Right renal pelvis (tissue), 4 donors: ENCODE measurements at places on chromosomes 7 and 10.

DNA sequence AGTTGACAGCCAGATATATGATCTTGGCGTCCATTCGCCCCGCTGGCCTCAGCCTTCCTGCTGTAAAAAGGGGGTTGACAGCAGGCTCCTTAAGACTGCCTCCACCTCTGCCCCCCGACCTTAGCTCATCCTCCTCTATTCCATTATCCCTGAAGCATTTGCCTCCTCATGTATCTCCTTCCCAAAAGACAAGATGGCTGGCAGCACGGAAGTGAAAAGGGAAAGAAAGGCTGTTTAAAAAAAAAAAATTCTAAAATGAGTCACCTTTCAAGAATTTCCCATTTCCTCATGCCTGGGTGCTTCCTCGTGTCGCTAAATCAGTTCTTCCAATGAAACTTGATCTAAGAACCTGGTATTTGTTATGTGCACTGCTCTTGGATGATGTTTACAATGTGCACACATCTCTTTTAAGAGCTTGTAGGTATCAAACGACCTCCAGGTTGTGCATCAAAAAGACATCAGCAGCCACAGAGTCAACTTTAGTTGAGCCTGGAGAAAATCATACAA is 1.7 kb downstream of the SCRN1 start:
- peak; percentile 50 for DNase-seq

GRCh38 chr7:134184767-134185166 is 57.6 kb downstream of the LRGUK start:
- no peak for DNase-seq

GRCh38 chr7:2165610-2166594 is 66.8 kb downstream of the MAD1L1 start:
- DNase-seq: no peak

- no peak for DNase-seq
Observed at GRCh38 chr7:128783143-128783861, 7.7 kb upstream of the OPN1SW start.

GRCh38 chr7:104936546-104936945 is 77.5 kb upstream of the KMT2E start:
- DNase-seq: no peak

DNA sequence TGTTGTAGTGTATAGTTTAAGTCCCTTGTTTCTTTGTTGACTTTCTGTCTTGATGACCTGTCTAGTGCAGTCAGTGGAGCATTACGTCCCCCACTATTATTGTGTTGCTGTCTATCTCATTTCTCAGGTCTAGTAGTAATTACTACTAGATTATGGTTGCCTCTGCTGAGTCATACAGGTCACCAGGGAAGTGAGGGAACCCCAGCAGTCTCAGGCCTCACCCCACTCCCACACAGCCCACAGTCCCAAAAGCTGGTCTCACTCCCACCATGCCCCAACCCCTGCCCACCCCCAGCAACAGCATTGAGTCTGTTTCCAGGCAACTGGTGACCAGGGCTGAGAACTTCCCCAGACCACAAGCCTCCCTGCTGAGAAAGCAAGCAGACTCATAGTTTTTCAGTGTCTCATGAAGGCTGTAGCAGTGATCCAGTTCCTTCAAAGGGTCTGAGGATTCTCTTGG is 88.0 kb downstream of the PLXDC2 start:
- DNase-seq: no peak

DNA sequence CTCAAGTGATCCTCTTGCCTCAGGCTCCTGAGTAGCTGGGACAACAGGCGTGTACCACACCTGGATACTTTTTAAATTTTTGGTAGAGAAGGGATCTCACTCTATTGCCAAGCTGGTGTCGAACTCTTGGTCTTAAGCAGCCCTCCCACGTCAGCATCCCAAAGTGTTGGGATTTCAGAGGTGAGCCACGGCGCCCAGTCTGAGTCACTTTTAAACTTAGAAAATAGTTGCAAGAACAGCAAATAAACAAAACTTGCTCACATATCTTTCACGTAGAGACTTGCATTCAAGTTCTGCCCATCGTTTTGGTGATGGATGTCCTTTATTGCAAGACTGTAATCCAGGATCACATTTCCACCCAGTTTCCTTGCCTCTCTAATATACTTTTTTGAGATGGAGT is 16.6 kb downstream of the GTF2I start:
- DNase-seq: no peak

DNA sequence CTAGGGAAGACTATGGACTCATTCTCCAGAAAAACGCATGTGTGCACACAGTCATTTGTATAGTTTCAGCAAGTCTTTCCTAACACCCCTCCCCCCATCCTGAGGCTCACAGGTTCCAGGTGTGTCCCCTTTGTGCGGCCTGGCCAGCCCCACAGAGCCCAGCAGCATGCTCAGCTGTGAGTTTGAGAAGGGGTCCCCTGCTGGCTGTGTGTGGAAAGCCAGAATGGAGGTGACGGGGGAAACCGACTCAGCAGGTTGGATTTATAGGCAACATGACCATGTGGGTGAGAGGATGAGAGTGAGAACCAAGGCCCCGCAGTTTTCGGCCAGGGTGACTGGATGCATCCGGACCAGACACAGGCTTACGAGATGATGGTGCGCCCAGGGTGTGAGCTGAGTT is 9.9 kb downstream of the PTPRE start:
- DNase-seq: no peak

DNA sequence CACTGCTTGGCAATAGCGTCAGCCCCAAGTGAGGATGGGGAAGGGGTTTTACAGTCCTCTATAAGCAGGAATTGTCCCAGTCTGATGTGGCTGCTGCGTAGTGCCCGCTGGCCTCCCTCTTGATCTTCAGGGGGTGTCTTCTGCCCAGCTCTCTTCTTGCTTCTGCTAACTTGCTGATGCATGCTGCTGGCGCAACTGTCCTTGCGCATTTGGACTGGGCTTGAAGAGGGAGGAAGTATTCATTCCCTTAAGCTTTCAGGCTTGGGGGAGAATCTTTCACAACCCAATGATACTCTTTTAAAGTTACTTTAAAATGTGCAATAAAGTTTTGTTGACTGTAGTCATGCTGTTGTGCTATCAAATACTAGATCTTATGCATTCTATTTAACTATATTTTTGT is 10.3 kb downstream of the GALNT11 start:
- DNase-seq: no peak
